ENCODE measurements at places on chromosomes 1 and 21.

DNA sequence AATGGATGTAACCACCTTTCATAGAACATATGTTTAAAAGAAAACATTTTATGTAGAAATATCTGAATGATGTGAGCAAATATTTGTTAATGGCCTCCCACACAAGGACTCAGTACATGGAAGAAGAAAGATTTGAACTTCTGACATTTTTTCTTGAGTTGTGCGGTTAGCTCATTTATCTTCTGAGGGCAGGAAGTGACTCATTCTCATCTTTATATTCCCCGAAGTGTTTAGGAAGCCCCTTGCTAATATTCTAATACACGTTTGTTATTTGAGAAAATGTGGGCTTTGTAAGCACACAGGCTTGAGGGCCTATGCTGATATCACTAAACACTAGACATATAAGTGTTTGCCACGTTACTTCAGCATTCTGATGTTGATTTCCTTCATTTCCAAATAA, 392.5 kb upstream of the PTBP2 start:
- DNase-seq, result no peak

- no peak for DNase-seq
Measured at GRCh38 chr1:22506130-22506692, 54.6 kb downstream of the ZBTB40 start.

- no peak for DNase-seq
Measured at GRCh38 chr1:54273795-54274163, 73.8 kb downstream of the MRPL37 start.

GRCh38 chr1:77415579-77415978, 133.8 kb downstream of the AK5 start:
- DNase-seq, result no peak

- no peak for DNase-seq
Measured at GRCh38 chr1:228381356-228381755, 25.3 kb downstream of the TRIM11 start.

GRCh38 chr1:65245295-65245694, 64.0 kb upstream of the DNAJC6 start:
- DNase-seq, result no peak

GRCh38 chr21:37805266-37805665, 111.0 kb downstream of the KCNJ6 start:
- no peak for DNase-seq

- DNase-seq, result no peak
Measured at GRCh38 chr1:212987702-212988322, 27.9 kb downstream of the ANGEL2 start.

GRCh38 chr1:103948526-103948925, 198.8 kb downstream of the AMY1C start:
- DNase-seq, result no peak

DNA sequence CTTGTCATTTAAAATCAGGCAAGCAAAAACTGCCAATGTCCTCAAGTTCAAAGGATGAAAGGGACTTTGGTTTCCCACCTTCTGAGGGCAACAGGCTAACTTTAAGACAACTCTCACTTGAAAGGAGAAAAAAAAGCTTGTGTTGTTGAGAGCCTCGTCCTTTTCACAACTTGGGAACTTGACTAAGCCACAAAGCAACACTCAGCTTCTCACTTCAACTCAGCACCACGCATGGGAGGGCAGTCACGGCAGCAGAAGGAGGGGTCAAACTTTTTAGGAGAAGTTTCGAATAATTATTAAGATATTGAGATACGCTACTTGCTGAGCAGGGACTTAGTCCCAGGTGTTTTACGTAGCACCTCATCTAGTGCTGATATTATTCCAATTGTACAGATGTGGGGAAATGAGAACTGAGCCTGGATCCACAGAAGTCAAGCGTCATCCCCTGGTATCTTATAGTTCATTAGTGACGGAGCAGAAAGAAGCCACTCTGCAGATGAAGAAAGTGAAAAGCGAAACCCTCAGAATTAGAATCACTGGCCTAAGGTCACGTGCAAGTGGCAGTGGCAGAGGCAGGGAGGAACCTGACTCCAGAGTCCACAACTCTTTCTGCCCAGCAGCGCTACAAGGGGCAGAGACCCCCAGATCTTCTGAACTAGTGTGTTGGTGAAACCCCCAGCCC, 83.6 kb downstream of the JAK1 start:
- no peak for DNase-seq

DNA sequence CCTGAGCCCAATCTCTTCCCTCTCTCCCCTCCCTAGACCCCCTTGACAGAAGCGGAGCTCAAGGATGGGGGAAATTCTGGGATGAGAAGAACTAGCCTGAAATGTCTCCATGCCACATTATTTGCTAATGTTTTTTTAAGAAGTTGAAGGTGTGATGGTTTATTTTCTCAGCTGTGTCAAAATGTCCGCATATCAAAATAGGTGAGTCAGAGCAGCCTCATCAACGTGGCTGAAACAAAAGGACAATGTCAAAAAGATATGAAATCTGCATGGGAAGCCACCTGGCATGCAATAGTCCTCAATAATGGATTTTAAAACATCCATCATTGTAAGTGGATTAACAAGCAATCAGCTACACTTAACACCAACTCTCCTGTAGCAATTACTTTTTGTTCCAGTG, 101.4 kb downstream of the BEND5 start:
- DNase-seq, result no peak

- no peak for DNase-seq
Measured at GRCh38 chr21:41659791-41660560, 106.9 kb downstream of the RIPK4 start.

DNA sequence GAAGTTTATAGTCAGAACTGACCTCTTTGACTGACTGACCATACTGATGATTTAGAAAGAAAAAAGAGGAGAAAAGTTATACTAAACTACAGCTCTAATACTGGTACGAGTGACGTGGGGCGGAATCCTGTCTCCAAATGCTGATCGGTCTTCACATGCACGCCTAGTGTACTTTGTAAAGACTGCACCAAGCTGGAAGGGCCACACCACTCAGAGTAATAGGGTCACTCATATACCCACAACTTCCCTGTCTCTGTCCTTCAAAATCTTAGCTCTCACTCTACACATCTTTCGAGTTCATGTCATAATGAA, 19.4 kb upstream of the GUCA2A start:
- no peak for DNase-seq

DNA sequence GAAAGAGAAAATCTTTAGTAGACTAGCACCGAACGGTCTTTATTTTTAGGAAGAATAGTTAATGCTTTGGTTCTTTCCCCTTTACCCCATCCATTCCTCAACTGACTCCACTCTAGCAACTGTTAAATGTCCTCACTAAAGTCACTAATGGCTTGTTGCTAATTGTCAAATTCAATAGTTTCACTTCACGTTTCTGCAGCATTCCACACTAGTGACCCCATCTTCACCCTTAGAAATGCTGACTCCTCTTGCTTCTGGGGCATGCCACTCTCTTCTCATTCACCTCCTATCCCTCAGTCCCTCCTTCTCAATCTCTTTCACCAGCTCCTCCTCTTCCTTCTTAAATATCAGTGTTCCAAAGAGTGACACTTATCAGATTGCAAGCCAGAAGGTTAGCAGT, 19.4 kb upstream of the CADM3 start:
- DNase-seq, result no peak

GRCh38 chr21:40472013-40472412, 374.9 kb downstream of the DSCAM start:
- no peak for DNase-seq

- no peak for DNase-seq
Measured at GRCh38 chr1:233514946-233515391, 98.9 kb upstream of the KCNK1 start.

DNA sequence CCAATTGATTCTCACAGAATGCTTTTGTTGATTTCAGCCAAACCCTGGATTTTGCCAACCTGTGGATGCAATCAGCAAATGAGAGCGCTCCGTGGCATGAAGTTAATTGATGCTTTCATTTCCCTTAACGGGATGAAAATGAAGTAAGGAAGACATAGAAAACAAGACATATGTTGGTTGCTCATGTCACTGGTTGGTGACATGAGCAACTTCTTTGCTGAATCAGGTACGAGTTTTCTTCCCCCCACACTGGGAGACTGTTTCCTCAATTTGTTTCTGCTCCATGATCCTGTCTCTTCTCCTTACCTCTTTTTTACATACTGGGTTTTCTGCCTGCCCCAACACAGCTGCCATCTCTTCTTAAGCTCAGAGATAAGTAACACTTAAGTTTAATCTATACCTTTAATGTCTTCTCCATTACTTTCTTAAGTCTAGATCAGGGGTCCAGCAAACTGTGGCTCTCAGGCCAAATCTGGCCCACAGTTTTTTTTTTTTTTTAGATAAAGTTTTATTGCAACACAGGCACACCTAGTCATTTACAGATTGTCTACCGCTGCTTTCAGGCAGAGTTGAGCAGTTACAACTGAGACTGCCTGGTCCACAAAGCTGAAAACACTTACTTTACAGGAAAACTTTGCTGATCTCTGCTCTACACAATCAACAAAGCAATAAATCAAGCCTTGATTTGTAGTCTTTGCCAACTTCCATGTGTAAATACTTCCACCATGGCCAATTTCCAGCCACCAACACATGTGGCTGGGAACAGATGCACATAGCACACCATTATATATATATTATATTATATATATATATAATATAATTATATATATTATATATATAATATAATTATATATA, 13.3 kb downstream of the GPR157 start:
- DNase-seq, result no peak

DNA sequence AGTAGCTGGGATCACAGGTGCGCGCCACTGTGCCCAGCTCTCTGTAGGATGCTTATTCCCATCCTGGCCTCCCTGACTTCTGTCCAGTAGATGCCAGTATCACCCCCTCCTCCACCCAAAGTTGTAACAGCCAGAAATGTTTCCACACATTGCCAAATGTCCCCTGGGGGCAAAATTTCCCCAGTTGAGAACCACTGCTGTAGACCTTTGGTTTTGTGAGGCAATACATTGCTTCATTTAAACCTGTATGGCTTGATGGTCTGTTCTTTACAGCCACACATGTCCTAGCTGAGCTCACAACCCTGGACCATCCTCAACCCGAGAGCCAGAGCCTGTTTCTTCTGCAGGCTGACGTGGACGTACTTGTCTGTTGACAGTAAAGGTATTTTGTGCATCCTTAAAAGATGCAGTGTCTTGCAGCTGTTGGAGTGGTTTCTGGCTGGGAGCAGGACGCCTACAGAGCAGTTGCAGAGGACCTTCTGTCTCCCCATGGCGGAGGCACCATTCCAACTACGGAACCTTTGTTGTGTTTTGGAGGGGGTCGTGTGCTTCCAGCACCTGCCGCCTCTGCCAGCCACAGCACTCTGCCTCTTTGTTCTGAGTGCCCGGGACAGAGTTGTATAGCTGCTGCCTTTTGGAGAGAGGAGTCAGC, 26.6 kb downstream of the DOP1B start:
- DNase-seq, result no peak

GRCh38 chr21:46202592-46203202, 18.4 kb upstream of the SPATC1L start:
- no peak for DNase-seq

DNA sequence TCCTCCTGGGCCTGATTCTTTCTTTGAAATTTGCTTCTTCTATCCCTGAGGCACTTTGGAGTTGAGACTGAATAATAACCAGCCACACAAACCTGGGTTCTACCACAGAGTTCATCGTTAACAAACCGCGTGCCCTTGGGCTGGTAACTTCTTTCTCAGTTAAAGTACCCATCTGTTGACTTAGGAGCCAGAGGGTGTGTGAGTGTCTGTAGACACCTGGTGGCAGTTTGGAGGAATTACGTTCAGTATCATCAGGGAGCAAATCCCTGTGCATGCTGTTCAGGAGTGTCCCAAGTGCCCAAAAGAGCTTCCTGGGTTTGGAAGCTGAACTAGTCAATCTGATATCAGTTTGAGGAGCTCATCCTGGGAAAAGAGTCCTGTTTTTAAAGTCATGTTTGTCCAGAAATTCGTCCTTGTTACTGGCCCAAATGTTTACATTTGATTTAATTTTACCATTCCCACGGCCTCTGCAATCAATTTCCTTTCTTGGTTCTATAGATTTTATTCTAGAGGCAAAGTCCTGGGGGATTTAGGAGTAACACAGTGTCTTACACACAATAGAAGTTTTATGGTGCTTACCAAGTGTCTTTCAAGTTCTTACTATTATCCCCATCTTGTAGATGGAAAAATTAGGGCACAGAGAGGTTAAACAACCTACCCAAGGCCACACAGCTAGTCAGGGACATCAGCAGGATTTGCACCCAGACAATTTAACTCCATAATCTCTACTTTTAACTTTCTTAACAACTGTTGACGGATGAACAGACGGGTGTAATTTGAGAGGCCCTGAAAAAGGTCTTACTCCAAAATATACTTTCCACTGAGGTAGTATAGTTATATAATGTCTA, 26.7 kb upstream of the RPTN start:
- DNase-seq, result peak; percentile 39

DNA sequence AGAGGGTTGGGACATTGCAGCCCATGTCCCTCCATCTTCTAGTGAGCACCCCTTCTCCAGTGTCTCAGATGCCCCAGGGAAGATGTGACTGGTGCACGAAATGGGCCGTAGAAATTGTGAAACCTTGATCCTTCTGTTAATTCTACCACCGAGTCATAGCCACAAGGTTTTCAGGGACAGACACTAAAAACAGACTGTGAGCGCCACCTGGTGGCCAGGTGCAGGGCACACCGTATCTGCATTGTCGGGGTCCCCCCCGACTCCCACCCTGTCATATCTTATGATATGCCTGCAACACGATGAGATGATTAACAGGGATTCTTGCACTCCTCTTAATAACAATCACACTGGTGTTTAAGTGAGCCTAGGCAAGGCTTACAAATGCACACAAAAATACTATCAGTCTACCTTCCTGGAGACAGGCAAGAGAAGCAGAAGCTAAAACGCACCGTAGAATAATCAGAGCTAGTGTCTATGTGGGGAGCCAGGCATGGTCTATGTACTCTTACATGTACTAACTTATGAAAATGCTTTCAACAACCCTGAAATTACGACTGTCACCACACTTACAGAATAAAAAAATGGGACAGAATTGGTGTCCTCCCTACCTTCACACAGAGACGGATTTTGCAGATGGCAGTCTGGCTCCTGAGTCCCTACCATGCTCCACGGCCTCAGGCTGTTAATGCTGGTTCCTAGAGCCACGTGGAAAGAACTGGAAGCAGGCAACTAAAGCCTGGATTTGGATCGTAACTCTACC, 57.9 kb downstream of the FHAD1 start:
- DNase-seq, result peak; percentile 70

DNA sequence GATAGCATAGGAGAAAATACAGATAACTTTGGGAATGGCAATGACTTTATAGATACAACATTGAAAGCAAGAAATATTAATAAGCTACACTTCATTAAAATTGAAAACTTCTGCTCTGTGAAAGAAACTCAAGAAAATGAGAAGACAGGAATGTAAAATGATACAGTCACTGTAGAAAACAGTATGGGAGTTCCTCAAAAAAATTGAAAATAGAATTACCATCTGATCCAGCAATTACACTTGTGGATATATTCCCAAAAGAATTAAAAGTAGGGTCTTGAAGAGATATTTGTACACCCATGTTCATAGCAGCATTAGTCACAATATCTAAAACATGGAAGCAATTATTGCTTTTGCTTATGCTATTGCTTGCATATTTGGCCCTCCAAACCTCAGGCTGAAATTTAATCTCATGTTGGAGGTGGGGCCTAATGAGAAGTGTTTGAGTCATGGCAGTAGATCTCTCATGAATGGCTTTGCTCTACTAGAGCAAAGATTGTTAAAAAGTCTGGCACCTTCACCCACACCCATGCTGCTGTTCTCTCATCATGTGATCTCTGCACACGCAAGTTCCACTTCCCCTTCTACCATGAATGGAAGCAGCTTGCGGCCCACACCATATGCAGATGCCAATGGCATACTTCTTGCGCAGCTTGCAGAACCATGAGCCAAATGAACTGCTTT, 15.3 kb upstream of the AHCYL1 start:
- DNase-seq, result no peak

- no peak for DNase-seq
Measured at GRCh38 chr21:37593740-37594471, 227.3 kb downstream of the DYRK1A start.

Data from CD4-positive, alpha-beta T cell treated with Interleukin-6 for 4 hours (primary cell).